ENCODE measurements at places on chromosomes 3 and 15. TPM values are rescaled to one million over a fixed set of nuclear protein-coding genes. Genes with fewer than 3 reads are reported as not detected.
A peak's percentile ranks its signal among the peaks of the same experiment; 100 is the strongest.

The CELF6 gene
- 0.17 TPM for total RNA-seq

The SKOR1 gene
- total RNA-seq = 0.17 TPM

The GNL3 gene
- total RNA-seq = 99.9 TPM

The SOX14 gene
- total RNA-seq = not detected

DNA sequence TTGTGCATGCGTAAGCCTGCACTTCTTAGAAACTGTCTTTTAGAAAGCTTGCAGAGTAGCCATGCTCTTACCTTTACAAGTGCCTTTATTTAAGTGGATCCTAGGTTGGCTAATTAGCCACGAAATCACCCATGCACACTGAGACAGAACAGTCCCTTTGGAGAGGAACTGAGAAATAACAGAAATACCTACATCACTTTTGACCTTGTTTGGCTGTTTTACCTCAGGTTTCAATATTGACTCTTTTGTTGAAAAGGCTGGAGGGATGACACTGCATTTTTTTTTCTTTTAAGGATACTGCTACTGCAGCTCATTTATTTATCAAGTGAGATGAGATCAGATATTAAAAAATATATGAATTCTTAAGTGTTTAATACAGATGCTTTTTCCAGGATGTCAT, 155.6 kb upstream of the GOLIM4 start:
- DNase-seq = no peak

DNA sequence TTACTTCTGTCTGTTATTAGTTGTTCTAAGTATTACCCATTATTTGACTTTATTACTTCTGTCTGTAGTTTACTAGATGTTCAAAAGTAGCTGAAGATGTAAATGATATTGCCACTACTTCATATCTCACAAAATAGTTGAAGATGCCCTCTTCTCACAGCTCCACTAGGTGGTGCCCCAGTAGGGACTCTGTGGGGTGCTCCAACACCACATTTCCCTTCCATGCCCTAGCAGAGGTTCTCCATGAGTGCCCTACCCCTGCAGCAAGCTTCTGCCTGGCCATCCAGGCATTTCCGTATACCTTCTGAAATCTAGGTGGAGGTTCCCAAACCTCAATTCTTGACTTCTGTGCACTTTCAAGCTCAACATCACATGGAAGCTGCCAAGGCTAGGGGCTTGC, 80.8 kb downstream of the KCNH8 start:
- no peak for DNase-seq

DNA sequence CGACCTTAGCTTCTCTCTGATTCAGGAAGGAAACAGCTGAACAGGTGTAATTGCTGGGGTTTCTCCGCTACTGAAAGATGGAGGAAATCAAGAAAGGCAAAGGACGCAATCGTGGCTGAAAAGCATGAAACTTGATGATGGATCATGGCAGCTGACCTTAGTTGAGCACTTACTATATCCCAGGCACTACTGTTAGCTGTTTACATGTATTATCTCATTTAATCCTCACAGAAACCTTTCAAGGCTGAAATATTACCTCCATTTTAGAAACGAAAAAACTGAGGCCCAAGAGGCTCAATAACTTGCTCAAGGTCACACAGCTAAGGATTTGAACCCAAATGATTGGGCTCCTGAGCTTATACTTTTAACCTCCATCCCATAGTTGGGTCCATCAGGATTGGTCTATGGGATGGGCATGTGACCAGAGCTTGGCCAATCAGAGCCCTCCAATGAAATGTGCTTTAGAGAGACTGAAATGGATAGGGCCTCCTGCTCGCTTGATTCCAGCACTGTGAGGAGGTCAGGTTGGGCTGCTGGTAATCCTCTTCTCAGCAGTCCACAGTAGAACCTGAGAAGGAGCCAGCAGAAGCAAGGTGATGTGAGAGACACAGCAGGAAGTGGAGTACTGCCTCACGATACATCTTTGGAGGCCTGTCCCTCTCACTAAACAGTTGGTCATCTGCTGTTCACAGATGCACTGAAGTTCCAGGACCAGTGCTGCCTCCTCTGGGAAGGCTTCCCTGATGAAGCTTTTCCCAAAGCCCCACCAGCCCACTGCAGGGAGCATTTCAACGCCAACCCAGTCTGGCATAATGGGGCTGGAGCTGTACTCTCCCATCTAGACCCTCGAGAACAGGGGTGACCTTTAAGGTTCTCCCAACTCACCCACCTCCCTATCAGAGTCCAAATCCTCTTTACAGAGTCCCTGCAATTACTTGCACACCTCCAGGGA, 10.4 kb downstream of the CLN6 start:
- DNase-seq = no peak

GRCh38 chr3:155303540-155304097, 10.1 kb upstream of the STRIT1 start:
- no peak for DNase-seq

DNA sequence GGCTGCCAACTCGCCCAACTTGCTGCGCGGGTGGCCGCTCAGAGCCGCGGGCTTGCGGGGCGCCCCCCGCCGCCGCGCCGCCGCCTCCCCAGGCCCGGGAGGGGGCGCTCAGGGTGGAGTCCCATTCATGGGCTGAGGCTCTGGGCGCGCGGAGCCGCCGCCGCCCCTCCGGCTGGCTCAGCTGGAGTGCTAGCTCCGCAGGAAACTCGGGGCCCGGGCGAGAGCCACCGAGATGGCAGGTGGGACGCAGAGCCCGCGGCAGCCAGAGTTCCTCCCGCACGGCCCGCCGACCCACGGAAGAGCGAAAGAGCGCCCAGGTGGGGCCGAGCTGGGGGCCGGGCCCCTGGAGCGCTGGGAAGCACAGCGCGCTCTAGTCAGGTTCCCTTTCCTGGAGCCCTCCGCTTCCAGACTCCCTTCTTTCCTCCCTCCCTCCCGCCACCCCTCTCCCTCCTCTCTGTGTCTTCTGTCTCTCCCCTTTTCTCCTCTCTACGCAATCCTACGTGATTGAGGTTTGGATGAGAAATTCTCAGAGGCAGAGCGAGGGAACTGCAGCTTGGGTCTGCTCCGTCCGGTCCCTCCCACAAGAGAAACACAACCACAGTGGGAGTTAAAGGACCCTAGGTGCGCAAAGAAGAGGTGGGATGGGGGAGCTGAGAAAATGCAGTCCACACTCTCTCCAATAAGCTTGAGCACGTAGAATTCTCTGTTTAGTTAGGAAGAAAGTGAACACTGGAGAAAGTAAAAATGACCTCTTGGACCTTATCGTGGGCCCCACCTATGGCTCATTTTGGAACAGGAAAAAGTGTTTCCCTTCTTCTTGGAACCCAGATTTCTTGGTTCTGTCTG, 317.3 kb downstream of the FGF12 start:
- peak; percentile 22 for DNase-seq

DNA sequence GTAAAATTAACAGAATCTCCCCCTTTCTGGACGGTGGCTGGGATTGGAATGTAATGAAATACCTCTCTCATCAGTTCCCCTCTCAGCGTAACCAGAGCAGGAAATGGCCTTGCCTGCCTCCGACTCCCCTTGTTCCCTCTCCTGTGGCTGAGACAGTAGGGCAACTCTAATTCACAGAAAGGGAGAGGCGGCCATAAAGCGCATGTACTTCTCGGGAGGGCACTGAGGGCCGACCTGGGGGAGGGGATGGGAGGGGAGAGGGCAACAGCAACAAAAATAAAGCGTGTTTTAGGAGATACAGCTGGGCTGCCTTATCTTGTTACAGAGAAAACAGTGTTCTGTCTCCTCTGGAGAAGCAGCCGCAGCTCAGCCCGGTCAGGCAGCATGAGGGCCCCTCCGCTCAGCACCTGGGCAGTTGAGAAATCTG, 783.3 kb upstream of the ARRDC4 start:
- no peak for DNase-seq

- no peak for DNase-seq
Observed at GRCh38 chr3:133754455-133754854, 8.3 kb downstream of the TF start.
